ENCODE measurements at places on chromosomes 16 and 17.

- no peak for DNase-seq
Observed at GRCh38 chr17:6623941-6624340, 16.6 kb downstream of the KIAA0753 start.

DNA sequence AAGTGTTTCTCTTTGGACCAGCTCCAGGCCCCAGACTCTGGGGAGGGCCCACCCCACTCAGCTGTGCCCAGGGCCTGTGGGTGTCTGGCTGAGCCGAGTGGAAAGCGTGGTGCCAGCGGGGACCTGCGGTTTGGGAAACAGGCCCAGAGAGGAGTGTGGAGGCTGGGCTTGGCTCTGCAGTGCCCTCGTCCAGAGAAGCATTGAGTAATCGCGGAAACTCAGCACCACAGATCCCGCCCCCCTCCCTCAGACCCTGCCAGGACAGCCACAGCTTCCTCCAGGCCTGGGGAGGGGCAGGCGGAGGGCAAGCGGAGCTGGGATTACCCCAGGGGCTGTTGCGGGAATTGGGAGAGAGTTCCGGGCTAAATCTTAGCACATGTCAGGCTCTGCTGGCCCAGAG lies 14.6 kb upstream of the PITPNA start:
- no peak for DNase-seq

- no peak for DNase-seq
Observed at GRCh38 chr16:22813223-22813947, 577 bp upstream of the HS3ST2 start.

GRCh38 chr17:30947796-30948195 lies 23.0 kb upstream of the RNF135 start:
- no peak for DNase-seq

GRCh38 chr16:54048586-54049495 lies 237.7 kb downstream of the IRX3 start:
- DNase-seq: no peak

DNA sequence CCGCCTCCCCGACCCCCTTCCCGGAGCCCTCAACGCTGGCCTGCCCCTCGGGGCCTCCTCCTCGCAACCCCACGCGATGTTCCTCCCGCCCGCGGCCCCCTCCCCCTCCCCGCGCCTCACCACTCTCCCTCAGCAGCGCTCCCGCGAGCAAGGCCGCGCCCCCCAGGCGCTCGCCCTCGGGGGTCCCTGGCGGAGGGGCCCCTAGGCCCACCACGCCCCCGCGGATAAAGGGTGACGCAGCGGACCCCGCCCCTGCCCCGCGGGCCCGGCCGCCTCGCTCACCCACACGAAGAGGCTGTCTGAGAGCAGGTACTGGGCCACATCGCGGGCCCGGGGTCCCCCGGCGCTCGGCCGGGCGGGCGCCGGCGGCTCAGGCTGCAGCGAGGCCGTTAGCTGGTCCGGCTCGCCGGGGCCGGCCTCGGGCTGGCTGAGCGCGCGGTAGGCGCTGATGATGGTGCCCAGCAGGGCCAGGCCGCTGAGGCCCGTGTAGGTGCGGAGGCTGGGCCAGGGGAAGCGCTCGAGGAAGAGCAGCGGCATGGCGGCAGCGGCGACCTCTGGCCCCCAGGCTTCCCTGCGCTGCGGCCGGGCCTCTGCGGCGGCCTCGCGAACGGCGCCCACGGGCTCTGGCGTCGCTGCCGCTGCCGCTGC lies 430 bp downstream of the AMFR start:
- no peak for DNase-seq

- DNase-seq: peak; percentile 82
Observed at GRCh38 chr16:15493466-15494180, 59.2 kb downstream of the BMERB1 start.

GRCh38 chr17:17239832-17240231 lies 2.9 kb upstream of the FLCN start:
- no peak for DNase-seq

DNA sequence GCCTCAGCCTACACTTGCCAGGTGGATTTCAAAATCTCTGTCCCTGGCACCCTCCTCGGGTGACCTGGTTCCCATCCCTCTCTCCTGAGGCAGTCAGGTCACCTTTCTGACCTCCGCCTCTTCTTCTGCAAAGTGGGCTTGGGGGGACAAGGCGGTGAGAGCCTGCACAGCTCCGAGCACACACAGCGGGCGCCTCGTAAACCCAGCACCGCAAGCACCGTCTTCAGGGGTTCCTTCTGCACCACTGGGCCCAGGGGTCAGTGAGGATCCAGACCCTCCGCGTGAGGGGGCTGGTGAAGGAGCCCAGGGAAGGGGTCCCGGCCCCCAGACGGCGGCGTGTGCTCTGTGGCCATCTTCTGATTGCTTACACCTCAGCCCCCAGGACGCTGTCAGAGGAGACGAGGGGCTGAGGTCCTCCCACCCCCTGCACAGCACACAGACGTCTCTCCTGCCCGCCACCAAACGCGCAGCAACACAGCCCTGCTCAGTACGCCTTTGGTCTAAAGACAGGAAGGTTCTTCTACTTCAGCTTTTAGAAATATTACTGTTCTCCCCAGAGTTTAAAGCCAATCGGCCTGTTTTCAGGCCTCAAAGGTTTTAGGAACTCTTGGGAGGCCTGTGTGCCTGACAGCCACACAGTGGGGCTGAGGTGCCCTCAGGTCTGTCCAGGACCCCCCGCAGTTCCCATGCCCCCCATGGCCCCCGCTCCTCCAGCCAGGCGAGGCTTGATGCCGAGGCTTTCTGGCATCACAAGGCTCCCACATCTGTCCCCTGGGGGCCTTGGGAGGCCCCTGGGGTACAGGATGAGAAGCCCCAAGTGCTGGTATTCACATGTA lies 2.7 kb downstream of the CBFA2T3 start:
- DNase-seq: no peak

GRCh38 chr17:48028736-48029135 lies 8.9 kb downstream of the COPZ2 start:
- DNase-seq: no peak

GRCh38 chr17:82600731-82601446 lies 47.4 kb downstream of the WDR45B start:
- no peak for DNase-seq

GRCh38 chr17:2241823-2242222 lies 61.8 kb downstream of the SMG6 start:
- DNase-seq: no peak

DNA sequence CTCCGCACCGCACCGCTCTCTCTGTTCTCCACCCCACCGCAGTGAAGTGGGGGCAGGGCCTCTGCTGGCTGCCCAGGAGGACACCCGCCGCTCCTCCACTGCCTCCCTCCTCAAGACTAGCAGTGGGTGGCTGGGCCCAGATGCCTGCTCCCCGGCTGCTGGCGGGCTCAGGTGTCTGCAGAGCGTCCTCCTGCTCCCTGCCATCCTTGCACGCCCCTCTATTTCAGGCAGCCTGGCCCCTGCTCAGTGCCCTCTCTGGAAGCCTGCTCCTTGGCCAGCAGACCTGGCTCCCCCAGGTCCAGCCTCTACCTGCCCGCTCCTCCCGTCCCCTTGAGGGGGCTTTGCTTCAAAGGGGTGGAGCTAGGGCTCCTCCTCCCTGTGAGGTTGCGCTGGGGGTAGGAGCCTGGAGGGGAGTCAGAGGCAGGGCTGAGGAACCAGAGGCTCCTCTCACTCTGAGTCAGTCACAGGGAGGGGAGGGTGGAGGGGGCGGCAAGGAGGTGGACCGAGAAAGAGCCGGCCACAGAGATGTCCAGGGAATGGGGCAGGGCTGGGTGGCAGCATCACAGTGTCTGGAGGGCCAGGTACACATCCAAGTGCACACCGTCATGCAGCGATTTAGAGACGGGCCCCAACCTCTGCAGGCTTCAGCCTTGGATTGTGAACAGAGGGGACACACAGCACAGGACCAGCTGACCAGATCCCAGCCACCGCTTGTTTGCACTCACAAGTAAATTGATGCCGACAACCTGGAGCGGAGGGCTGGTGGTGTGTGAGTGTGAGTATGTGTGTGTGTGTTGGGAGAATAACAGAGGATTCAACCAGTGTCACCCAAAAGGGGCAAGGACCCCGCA lies 9.8 kb upstream of the TMEM92 start:
- DNase-seq: no peak

DNA sequence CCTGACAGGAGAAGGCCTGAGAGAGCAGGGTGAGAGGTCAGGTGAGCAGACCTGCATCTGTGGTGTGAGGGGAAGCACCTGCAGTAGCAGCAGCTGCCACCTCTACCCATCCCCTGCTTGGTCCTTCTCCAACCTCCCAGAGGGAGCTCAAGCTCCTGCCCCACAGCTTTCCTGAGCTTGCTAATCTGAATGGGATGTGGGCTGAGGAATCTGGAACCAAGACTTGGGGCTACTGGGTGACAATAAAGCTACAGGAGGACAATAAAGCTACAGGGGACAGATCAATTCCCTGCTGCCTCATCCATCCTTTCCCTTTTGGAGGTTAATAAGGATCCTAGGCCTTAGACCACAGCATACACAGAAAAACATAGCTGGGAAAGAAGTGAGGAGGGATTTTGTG lies 4.9 kb upstream of the TBX4 start:
- no peak for DNase-seq

GRCh38 chr17:37088913-37089312 lies 140.2 kb downstream of the AATF start:
- DNase-seq: no peak
